ENCODE measurements at places on chromosomes 1 and 21.
A peak's percentile ranks its signal among the peaks of the same experiment; 100 is the strongest.

- no peaks in the 10 kb centered on the region for H3K4me1 ChIP-seq
- no peak for DNase-seq
- H3K4me3 ChIP-seq = no peak overlapping the region
- H3K36me3 ChIP-seq = no peaks in the 10 kb centered on the region
Observed at GRCh38 chr1:159775716-159776115, 5.0 kb upstream of the DUSP23 start.

- H3K4me1 ChIP-seq = peaks cover 4% of the 10 kb centered on the region
- no peak overlapping the region for H3K27ac ChIP-seq
- H3K36me3 ChIP-seq = no peaks in the 10 kb centered on the region
- no peaks in the 10 kb centered on the region for H3K27me3 ChIP-seq
- DNase-seq = no peak
Observed at GRCh38 chr21:34965200-34966174, 83.6 kb downstream of the RUNX1 start.

DNA sequence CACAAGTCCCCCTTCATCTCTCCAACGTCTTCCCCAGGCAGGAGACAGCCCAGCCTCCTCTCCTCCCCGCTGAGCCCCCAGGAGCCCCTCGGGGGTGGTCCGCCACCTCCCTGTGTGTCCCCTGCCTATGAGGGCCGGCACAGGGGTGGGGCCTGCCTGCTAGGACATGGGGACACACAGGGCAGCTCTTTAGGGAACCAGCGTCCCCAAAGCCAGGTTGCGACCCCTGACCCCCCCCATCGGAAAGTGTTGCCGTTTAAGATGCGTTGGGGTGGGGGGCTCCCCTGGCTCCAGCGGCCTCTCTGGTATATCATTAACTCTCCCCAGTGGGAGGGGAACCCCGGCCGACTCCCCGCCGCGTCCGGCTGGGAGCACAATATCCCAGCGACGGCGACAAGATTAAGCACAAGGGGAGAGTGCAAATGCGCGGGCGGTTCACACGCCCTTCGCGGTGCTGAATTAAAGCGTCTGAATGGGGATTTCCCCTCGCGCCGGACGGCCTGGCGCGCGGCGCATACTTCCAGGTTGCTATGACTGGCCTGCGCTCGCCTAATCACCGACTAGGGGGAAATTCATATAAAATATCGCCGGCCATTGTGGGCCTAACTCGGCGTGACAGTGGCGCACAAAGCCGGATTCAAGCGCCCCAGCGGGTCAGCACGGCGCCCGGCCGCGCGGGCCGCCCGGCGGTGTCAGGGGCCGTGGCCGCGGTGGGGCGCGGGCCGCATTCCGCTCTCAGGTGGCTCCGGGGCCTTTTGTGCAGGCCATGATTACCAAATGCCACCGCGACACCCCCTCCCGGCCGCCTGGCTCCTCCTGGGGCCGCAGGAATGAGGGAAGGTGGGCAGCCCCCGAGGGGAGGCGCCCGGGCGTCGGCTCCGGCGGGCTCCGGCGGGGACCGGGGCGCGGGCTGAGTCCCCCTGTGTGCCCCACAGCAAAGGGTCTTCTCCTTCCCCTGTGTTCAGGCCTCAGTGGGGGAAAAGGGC, 30.9 kb downstream of the WNT3A start:
- peaks cover 24% of the 10 kb centered on the region for H3K27me3 ChIP-seq
- H3K36me3 ChIP-seq = no peaks in the 10 kb centered on the region
- H3K27ac ChIP-seq = no peak overlapping the region
- H3K4me3 ChIP-seq = no peak overlapping the region
- H3K4me1 ChIP-seq = no peaks in the 10 kb centered on the region

- H3K4me1 ChIP-seq = no peaks in the 10 kb centered on the region
- H3K27me3 ChIP-seq = no peaks in the 10 kb centered on the region
- H3K36me3 ChIP-seq = no peaks in the 10 kb centered on the region
- no peak overlapping the region for H3K4me3 ChIP-seq
- peak; percentile 4 for DNase-seq
Observed at GRCh38 chr1:78536427-78536826, 45.7 kb downstream of the PTGFR start.

GRCh38 chr1:234188454-234188792, 184.8 kb upstream of the COA6 start:
- H3K27me3 ChIP-seq = no peaks in the 10 kb centered on the region
- H3K27ac ChIP-seq = no peak overlapping the region

DNA sequence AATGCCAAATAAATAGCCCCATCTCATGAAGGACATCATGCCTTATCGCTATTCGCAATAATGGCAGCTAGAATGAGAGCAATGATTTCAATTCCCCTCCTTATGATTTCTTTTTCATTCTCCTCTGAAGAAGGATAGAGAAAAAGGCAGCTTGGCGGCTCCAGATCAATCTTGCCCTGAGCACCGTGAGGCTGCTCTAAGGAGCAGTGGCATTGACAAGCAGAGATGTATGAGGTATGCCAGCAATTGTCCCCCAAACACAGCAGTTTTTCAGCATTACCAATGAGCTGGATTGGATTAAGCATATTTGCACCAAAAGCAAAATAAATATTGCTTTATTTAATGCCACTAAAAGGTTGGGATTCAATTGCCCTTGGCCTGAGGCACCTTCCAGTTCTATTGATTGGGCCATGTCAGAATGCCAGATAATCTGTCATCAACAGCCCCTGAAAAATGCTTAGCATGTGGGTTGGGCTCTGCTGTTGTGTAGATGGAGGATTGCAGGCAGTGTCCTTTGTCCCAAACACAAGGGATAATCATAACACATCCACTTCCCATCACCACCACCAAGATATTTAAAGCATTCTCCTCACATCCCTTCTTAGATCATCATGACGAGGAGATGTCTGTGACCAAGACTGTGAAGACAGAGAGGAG, 135.7 kb downstream of the BEND5 start:
- no peak for DNase-seq
- H3K4me3 ChIP-seq = no peak overlapping the region
- H3K27me3 ChIP-seq = no peaks in the 10 kb centered on the region
- H3K27ac ChIP-seq = no peak overlapping the region
- H3K4me1 ChIP-seq = no peaks in the 10 kb centered on the region

Measured in trophoblast cell (in vitro differentiated cells and primary cell).